ENCODE measurements at places on chromosomes 16 and 17. TPM values are rescaled to one million over a fixed set of nuclear protein-coding genes. Genes with fewer than 3 reads are reported as not detected.

Gene TPPP3
- polyA plus RNA-seq: 0.77 TPM

DNA sequence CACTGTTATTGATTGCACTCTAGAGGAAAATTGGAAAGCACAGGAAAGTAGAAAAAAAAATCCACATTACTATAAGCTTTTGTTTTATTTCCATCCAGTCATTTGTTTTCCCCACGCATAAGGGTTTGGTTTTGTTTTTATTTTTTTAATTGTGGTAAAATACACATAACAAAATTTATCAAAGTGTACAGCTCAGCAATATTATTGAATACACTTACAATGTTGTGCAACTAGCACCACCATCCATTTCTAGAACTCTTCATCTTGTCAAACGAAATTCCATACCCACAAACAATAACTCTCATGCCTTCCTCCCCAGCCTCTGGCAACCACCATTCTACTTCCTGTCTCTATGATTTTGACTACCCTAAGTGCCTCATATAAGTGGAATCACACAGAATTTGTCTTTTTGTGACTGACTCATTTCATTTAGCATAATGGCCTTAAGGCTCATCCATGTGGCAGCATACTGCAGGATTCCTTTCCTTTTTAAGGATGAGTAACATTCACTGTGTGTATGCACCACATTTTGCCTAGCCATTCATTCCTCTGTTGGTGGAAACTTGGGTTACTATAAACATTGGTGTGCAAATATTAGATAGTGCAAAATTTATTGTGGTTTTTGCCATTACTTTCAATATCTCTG is 11.1 kb downstream of the SPPL2C start:
- no peak overlapping the region for H3K4me3 ChIP-seq
- DNase-seq: no peak
- no peaks in the 10 kb centered on the region for H3K27me3 ChIP-seq
- no peaks in the 10 kb centered on the region for H3K36me3 ChIP-seq
- no peak overlapping the region for H3K27ac ChIP-seq

Gene SMCR8
- 8.9 TPM for polyA plus RNA-seq

GRCh38 chr16:85989863-85990643 is 91.1 kb downstream of the IRF8 start:
- no peak for DNase-seq
- H3K4me3 ChIP-seq: no peak overlapping the region
- no peaks in the 10 kb centered on the region for H3K27me3 ChIP-seq
- H3K27ac ChIP-seq: no peak overlapping the region

DNA sequence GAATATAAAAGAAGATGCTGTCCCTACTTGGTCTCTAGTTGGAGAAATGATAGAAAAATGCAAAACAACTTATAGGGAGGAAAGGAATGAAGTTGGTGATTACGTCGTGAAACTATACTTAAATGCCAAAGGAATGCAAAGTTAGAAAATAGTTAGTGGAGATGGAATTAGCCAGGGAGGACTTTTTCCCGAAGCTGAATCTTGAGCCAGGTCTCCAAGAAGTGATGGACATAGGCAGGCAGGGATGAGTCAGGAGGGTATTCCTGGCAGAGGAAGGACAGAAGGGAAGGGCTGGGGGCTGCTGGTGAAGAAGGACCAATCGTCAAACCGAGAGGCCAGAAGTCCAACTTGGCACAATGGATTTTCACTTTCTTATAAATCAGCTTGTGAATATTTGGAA is 1.8 kb downstream of the SNTB2 start:
- H3K27ac ChIP-seq: no peak overlapping the region
- H3K4me3 ChIP-seq: peak overlapping the region; percentile 93
- H3K4me1 ChIP-seq: peaks cover 2% of the 10 kb centered on the region
- no peak for DNase-seq
- H3K36me3 ChIP-seq: no peaks in the 10 kb centered on the region

DNA sequence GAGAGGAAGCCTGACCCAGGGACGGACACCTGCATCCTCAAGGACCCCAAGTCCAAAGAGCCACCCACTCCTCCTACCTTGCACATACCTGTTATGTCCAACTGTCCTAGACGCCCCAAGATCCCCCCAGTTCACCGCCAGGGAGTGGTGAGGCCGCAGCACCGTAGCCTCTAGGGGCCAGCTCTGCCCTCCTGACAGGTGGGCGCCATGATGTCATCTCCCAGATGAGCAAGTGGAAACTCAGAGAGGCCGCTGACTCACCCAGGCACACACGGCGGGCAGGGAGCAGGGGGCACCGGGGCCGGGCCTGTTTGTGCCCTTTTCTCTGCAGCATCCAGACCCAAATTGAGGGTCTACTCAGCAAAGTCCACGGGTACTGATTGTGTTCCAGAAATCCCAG is 4.8 kb upstream of the ZNF469 start:
- H3K4me3 ChIP-seq: no peak overlapping the region

Gene MTMR4
- polyA plus RNA-seq: 15.9 TPM

DNA sequence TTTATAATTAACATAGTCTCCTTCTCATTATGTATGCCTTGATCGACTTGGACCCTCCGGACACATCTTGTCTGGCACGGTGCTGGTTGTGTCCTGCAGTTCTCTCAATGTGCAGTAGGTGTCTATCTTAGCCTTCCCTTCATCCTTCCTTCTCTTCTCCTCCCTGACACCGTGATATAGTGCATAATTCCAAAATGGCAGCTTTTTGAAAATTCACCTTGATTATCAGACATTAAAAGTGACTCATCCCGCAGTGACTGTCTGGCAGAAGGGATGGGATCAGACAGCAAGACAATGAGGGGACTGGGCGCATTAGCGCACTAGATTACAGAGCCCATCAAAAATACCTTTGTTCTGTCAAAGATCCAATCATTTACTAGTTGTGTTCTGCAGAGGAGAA is 70.0 kb upstream of the PMFBP1 start:
- no peaks in the 10 kb centered on the region for H3K27me3 ChIP-seq
- no peak overlapping the region for H3K4me3 ChIP-seq
- DNase-seq: no peak
- no peak overlapping the region for H3K27ac ChIP-seq
- H3K36me3 ChIP-seq: no peaks in the 10 kb centered on the region

GRCh38 chr17:78268951-78269905 is 37.8 kb downstream of the TMEM235 start:
- peaks cover 2% of the 10 kb centered on the region for H3K27me3 ChIP-seq
- H3K4me3 ChIP-seq: peak overlapping the region; percentile 42
- peak; percentile 73 for DNase-seq
- H3K36me3 ChIP-seq: no peaks in the 10 kb centered on the region

Gene OGFOD3
- polyA plus RNA-seq: 27.9 TPM

GRCh38 chr16:7017006-7017662 is 315.5 kb upstream of the RBFOX1 start:
- H3K27me3 ChIP-seq: no peaks in the 10 kb centered on the region
- H3K27ac ChIP-seq: no peak overlapping the region
- no peaks in the 10 kb centered on the region for H3K4me1 ChIP-seq
- no peak for DNase-seq

DNA sequence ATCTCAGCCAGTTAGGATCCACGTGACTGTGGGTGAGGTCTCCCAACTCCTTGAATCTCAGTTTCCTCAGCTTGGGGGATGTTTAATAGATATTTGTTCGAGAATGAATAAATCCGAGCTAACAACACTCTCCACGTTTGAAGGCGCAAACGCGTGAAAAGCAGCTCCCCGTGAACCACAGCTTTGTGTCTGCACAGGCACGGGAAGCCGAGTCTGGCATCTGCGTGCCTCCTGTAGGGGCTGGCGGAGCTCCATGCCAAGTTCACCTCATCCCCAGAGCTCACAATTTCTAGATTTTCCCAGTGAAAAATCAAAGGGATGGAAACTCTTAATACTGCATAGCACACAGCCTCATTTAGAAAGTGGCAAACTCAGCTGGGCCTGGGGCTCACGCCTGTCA is 14.3 kb downstream of the SGSH start:
- H3K27ac ChIP-seq: no peak overlapping the region
- peaks cover 7% of the 10 kb centered on the region for H3K36me3 ChIP-seq
- H3K4me1 ChIP-seq: no peaks in the 10 kb centered on the region
- DNase-seq: no peak
- no peak overlapping the region for H3K4me3 ChIP-seq

- H3K27ac ChIP-seq: no peak overlapping the region
- H3K27me3 ChIP-seq: peaks cover 24% of the 10 kb centered on the region
- no peak overlapping the region for H3K4me3 ChIP-seq
- DNase-seq: no peak
- H3K4me1 ChIP-seq: peaks cover 7% of the 10 kb centered on the region
- H3K36me3 ChIP-seq: no peaks in the 10 kb centered on the region
Measured at GRCh38 chr16:22816475-22816874, 2.5 kb downstream of the HS3ST2 start.

Gene GUCY2D
- 0.31 TPM for polyA plus RNA-seq

GRCh38 chr17:62802561-62803205 is 5.4 kb downstream of the MARCHF10 start:
- H3K36me3 ChIP-seq: no peaks in the 10 kb centered on the region
- no peak overlapping the region for H3K27ac ChIP-seq
- no peak for DNase-seq
- no peaks in the 10 kb centered on the region for H3K4me1 ChIP-seq
- H3K4me3 ChIP-seq: no peak overlapping the region

Gene SPATA32
- polyA plus RNA-seq: 0.11 TPM

DNA sequence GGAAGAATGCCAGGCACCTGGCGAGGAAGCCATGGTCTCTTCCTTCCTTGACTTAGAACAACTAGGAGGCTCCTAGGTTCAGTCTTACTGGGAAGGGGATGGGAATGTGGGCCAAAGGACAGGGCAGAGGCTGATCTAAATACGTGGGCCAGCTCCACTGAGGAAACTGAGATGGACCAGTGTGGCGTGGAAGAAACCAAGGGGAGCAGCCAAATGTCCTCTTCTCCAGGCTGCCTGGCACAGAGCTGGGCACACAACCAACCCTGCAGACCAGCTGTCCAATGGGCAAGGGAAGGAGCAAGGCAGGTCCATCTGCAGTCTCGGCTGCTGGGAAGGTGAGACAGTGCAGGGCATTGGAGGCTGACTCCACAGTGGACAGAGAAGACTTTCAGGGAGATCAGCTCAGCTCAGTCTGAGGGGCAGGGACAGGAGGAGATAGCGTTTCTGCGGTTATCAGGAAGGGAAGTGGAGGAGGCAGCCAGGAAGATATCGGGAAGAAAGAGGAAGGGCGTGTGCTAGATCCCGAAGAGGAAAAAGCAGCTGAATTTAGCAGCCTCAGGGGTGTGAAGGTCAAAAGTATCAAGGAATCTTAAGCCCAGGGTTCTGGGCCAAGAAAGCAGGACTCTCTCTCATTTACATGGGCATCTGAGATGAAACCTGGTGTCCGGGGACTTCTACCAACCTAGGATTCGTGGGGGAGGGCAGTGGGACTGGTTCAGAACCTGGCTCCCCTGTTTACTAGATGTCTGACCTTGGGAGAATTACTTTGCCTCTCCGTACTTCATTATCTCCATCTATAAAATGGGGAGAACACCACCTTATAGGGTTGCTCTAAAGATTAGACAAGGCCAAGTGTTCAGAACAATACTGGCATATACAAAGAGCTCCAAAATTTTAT is 1.8 kb downstream of the KIFC3 start:
- no peaks in the 10 kb centered on the region for H3K36me3 ChIP-seq
- DNase-seq: no peak
- peaks cover 33% of the 10 kb centered on the region for H3K27me3 ChIP-seq
- H3K4me3 ChIP-seq: no peak overlapping the region
- no peak overlapping the region for H3K27ac ChIP-seq

GRCh38 chr16:83271123-83271522 is 536.7 kb upstream of the HSBP1 start:
- H3K36me3 ChIP-seq: no peaks in the 10 kb centered on the region
- DNase-seq: no peak

- H3K36me3 ChIP-seq: no peaks in the 10 kb centered on the region
- no peak for DNase-seq
- H3K27me3 ChIP-seq: no peaks in the 10 kb centered on the region
- H3K4me1 ChIP-seq: no peaks in the 10 kb centered on the region
- H3K27ac ChIP-seq: no peak overlapping the region
Measured at GRCh38 chr16:48833461-48833860, 223.5 kb upstream of the N4BP1 start.
